Osteocyte (in vitro differentiated cells): ENCODE measurements at places on chromosomes 12 and 14.

DNA sequence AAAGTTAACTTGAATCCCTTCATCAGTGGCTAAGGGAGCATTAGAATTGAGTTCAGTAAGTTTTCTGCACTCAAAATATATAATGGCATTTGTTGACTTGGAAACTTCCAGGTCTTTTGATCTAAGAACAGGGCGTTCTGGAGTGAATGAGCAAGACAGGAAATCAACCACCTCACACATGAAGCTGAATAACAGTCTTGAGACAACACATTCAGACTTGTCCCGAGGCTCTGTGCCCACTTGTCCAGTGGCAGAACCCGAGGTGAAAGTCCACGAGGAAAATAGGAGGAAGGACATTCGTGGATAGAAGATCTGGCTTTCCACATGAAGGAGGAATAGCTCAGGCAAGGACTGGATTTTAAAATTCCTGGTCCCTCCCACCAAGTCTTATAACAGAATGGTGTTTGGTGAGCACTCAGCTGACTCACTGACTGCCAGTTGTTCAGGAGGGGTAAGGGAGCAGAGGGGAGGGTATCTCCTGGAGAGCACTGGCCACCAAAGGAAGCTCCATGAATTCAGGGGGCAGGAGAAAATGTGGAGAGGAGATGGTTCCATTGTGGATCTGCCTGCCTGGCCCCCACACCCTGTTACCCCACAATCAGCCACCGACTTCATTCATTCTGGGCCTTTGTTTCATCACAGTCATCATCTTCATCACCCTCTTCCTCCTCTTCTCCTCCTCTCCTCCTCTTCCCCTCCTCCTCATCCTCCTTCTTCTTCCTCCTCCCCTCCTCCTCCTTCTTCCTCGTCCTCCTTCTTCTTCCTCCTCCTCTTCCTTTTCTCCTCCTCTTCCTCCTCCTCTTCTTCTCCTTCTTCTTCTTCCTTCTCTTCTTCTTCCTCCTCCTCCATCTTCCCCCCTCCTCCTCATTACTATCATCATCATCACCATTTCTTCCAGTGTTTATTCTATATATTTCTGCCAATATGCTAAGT, 620.1 kb downstream of the MED13L start:
- no peak for DNase-seq

GRCh38 chr12:6266541-6266966, 43.9 kb upstream of the PLEKHG6 start:
- DNase-seq = no peak

DNA sequence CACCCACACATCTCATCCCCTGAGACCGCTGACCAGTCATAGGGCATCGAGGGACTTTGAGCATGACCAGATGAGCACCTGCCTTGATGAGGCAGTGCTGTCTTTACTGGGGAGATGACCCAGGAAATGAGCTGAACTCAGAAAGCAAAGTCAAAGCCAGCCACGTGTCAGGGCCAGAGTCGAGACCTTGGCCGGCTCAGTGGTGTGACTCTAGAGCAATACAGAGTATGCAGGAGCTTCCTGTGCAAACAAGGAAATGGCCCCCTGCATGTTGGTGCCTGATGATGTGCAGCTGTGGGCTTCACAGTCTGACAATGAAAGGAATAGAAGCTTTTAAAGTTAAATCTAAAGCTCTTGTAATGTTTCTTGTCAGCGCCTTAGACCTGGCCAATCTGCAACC, 332.9 kb downstream of the PCNX1 start:
- DNase-seq = no peak

GRCh38 chr12:121983536-121984210, 38.0 kb upstream of the BCL7A start:
- DNase-seq = no peak

DNA sequence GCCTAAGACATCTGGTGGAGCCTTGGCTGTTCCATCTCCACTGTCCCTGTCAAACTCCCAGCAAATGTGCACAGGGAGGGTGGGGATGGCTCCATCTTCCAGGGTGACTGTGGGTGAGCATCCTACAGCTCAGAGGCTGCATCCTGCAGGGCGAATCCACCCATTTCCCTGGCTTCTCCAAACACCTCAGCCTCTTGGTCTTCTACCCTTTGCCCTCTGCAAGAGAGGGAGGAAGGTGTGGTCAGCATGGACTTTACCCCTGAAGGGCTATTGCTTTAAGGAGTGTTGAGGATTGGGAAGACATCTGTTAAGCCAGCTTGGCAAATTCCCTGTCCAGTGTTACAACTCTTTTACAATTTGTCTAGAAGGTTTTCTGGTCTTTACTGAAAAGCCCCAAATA, 23.1 kb upstream of the DGLUCY start:
- DNase-seq = no peak

DNA sequence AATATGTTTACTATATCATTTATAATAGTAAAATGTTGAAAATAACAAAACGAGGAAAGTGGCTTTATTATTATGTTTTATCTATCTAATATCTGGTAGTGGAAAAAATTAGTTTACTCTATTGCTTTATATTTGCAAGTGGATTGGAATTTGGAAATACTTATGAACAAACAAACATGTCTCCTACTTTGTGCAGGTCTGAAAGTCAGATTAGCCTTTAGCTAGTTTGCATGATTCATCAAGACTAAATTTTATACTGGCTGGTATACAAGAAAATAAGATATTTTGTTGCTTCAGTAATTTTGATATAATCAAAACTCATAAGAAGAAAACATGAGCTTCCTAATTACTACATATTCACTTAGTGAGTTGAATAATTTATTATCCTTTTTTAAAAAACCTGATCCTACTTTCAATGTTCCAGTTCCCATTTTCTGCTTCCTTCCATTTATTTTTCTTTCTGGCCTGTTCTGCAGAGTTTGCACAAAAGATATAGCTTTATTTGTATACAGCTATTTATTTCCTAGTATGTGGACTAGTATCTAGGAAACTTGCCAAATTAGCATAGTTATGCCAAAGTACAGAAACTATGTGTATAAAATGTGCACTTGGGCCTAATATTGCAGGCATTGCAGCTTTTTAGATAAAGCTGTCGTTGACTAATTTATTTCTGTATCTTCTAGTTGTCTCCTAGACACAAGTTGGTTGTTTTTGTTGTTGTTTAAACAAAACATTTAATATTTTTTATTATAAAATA, 122.0 kb downstream of the AKAP6 start:
- no peak for DNase-seq

GRCh38 chr12:91271185-91271584, 88.6 kb upstream of the DCN start:
- no peak for DNase-seq

- no peak for DNase-seq
Measured at GRCh38 chr12:6083601-6084000, 40.9 kb downstream of the VWF start.

DNA sequence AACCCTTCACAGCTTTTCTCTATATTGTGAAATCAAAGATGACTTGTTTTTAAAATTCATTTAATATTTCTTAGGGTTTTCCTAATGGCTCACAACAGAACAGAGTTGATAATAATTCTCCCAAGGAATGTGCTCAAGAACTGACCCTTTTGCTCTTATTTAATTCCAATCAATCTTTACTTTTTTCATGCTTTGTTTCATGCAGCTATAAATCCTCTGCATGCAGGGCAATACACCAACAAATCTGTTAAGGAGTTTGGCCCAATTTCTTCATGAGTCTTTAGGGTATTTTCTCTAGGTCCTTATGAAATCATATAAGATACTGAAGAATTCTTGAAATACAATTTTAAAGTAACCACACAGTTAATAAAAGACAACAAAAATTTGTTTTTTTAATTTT, 264.2 kb downstream of the SLC6A15 start:
- DNase-seq = no peak

GRCh38 chr14:71780075-71780474, 152.2 kb upstream of the RGS6 start:
- no peak for DNase-seq

- no peak for DNase-seq
Measured at GRCh38 chr14:89277203-89277602, 139.8 kb downstream of the FOXN3 start.

DNA sequence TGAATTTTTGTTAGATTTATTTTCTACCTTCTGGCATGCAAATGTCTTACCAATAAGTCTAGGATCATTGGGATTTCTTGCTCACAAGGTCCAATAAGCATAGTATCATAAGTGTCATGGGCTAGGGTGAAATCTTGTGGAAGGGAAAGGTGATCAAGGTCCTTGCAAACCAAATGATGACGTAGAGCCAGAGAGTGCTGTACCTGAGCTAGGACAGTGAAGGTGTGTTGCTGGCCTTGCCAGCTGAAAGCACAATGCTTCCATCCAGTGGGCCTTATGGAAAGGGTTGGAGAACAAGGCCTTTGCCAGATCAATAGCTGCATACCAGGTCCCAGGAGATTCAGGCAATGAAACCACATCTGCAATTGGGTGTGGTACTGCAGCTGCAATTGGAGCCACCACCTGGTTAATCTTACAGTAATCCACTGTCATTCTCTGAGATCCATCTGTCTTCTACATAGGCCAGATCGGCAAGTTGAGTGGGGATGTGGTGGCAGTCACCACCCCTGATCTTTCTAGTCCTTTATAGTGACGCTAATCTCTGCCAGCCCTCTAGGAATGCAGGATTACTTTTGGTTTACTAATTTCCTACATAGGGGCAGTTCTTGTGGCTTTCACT, 208.9 kb upstream of the MYL2 start:
- DNase-seq = no peak

- DNase-seq = no peak
Measured at GRCh38 chr12:117921929-117922777, 46.6 kb downstream of the KSR2 start.

DNA sequence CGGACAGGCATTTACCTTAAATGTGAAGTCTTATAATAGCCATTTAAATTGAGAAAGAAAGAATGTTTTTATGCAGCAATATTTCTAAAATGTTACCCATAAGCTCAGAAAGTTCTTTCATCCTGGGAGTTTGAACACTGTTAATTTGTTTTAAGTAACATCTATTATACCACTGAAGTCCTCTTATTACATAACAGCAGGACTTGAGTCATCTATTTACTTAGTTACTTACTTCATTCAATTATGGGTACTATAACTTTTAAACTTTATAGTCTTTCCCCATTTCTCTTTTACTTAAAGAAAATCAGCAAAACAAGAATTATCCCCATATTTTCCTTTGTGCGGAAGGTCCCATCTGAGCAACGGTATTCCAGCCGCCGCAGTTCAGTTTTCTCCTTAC, 473.1 kb downstream of the ETNK1 start:
- no peak for DNase-seq

DNA sequence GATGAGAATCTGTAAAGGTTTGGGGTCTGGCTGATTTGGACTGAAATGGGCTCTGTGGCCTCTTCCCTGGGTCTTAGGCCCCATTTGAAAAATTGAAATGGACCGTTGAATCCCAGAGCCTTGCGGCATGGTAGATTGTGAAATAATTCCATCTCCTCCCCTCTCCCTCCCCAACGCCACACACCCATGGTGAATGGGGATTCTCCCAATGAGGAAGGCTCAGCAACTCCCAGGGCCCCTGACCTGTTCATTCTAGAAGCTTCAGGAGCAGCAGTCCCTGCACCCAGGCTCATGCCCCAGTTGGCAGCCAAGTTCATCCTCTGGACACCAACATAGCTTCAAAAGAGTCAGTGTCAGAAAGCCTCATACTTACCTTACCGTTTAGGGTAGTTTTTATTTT, 217.4 kb downstream of the ZFP36L1 start:
- no peak for DNase-seq

DNA sequence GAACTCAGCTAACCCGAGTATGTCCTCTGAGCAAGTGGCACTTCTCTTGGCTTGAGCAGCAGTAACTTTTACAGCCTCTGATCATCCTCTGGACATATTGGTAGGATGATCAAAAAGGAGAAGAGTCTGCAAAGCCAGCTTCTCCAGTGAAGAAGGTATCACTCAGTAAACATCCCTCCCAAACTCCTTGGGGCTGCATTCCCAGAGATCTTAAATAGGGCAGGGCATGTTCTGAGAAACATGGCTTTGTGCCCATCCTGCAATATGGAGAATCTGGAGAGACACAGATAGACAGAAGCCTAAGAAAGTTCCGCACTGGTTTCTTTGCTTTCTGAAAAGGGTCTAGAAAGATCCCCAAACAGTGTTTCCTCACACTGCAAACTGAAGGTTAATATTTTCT, 65.4 kb downstream of the RBM19 start:
- no peak for DNase-seq

- DNase-seq = no peak
Measured at GRCh38 chr12:120830052-120830940, 73.9 kb downstream of the SPPL3 start.

DNA sequence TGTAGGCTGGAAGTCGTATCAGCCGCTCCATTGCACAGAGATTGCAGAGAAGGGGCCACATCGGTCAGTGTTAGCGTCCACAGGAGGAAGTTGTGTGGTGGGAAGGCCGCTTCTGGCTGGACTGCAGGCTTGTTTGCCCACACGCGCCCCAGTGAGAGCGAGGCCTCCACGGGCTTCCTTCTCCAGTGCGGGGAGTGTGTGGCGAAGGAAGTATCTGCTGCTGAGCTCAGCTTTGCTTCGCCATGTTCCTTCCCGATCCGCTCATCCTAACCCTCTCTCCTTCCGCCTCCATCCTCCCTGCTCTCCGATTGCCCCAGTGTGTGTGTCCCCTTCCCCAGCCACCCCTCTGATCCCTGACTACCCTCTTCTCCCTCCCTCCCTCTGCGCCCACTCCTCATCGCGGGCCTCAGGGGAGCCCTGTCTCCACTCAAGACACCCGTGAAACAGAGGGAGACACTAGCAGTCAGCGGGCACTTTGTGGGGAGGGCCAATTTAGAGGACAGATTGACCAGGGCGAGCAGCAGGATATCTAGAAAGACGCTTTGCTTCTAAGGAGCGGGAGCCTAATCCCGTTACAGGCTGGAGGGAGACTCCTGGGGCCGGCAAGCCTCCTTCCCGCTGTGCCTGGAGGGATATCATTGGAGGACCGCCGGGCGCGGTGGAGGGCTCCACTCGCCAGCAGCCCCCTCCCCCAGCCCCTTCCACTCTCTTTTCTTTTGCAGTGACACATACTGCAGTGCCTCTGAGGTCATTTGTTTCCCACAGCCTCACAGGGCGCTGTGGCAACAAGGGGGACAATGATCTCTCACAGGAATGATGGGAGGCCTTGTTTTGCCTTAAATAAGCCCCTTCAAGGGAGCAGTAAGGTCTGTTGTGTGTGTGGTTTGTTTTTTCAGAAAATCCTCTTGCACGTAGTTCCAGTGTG, 428.8 kb downstream of the ZFP36L1 start:
- DNase-seq = no peak

DNA sequence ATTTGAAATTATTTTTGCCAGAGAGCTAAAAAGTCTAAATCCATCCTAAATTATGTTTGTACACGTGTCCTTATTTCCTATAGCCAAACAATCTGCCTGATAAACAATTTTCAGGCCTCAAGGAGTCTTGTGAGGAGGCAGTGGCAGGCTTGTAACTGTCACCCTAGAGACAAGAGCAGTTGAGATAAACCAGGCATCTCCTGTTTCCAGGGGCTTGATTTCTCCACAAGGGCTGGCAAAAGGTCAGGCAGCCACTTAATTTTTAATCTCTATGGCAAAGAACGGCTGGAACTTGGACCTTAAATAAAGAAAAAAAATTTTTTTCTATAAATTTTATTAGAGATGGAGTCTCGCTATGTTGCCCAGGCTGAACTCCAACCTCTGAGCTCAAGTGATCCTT, 15.5 kb downstream of the PKP2 start:
- no peak for DNase-seq

GRCh38 chr12:80625051-80625450, 82.4 kb upstream of the MYF6 start:
- DNase-seq = no peak
